Amygdala (tissue), 56 donors: ENCODE measurements at places on chromosomes 16 and 17.

DNA sequence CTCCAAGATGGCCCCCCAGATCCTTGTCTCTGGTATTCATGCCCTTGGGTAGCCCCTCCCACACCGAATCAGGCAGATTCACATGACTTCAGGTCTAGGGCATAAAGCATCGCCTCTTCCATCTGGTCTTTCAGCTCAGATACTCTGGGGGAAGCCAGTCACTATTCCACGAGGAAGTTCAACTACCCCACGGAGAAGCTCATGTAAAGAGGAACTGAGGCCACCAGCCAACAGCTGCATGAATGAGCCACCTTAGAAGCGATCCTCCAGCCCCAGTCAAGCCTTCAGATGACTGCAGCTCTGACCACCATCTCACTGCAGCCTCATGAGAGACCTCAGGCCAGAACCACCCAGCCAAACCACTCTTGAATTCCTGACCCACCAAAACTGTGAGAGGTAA is 54.1 kb downstream of the SOCS3 start:
- no peak for DNase-seq

DNA sequence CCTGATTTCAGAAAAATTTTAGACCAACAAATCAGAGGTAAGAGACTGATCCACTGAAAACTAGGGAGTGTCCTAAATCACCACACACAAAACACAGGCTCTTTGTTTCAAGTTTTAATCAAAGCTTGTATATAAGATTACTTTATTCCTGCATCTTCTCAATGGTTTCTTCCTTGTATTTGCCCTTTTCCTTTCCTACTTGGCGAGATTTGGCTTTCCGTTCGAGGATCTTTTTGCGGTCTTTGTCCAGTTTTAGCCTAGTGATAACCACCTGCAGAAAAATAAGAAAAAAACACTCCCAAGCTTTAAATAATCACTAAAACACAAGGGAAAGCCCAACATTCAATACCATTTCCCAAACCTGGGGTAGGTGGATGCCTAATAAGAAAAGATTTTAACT is 918 bp upstream of the KRABD2 start:
- DNase-seq = no peak

DNA sequence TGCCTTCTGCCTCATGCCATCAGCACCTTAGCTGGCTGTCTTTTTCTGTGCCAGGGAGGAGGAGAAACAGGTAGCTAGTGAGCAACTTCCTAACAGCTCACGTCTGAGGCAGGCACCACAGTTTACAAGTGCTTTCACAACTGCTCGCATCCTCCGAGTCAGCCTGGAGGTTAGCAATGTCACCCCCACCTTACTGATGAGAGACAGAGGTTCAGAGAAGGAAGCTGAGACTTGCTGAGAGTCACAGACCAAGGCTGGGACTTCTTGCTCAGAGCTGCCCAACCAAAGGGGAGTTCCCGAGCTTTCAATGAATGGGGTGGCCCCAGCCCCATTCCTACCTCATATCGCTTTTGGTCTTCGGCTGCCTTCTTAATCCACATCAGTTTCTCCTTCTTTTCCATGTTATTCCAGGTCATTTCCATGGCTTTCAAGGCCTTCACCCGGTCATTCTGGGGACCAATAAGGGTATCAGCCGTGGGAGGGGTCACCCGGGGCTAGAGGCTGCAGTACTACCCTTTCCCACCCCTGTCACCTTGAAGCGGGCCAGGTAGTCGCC is 9.6 kb downstream of the UBTF start:
- DNase-seq = no peak

GRCh38 chr16:2480948-2481347 is 6.0 kb downstream of the TBC1D24 start:
- DNase-seq = no peak

GRCh38 chr17:4944163-4944553 is 4.1 kb downstream of the RNF167 start:
- DNase-seq = no peak
